CD4-positive, alpha-beta T cell treated with Interleukin-10 for 1 hour (primary cell): ENCODE measurements at places on chromosomes 7 and 10.

DNA sequence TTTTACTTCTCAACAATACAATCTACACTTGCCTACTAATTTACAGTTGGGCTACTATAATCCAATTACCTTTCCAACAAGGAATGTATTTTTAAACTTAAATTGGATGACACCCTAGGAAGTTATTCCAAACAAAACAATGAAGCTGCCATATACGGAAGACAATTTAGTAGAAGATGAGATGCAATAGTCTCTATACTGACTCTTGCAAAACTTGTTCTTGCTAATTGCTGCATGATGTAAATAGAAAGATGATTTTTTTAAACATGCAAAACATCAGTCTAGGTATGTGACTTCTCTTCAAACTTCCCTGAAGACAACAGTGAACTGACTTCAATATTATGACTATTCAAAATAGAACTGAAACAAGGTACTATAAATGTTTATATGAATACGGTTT, 17.6 kb downstream of the NT5C3A start:
- DNase-seq = no peak

DNA sequence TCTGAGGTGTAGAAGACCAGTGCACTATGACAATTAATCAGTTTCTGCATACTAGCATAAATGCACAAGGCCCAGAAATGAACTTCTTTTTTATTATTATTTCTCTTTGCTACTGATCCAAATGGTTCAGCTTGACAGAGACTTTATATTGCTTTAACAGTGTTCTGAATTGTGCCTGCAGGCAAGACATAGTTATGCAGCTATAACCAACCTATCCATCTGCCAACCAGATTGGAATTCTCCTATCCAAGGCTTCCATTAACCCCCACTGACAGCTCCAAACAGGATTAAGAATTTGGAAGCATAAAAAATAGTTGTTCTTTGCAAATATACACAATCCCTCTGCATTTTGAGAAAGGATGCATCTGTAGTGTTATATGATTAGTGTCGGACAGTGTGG, 98.2 kb downstream of the BTRC start:
- no peak for DNase-seq

DNA sequence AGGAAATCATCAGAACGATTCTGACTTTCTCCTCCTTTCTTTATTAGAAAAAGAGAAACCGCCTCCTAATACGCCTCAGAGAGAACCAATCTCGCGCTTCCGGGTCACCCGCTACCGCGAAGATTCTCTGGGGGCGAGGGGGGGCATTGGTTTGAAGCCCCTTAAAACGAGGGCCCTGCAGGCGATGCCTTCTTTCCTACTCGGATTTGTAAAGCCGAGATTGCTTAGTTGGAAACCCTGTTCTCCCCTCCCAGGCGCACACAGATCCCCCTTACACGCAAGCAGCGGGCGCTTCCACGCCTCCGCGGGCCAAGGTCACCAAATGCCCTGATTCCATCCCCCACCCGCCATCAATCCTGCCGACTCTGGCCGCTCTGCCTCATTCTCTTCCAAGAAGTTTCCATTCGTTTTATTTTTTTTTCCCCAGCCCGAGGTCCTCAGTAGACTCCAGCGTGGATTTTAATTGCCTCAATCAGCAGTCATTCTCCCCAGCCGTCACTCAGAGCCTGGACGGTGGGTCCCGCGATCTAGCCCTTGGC, 1.1 kb upstream of the GAD2 start:
- no peak for DNase-seq

DNA sequence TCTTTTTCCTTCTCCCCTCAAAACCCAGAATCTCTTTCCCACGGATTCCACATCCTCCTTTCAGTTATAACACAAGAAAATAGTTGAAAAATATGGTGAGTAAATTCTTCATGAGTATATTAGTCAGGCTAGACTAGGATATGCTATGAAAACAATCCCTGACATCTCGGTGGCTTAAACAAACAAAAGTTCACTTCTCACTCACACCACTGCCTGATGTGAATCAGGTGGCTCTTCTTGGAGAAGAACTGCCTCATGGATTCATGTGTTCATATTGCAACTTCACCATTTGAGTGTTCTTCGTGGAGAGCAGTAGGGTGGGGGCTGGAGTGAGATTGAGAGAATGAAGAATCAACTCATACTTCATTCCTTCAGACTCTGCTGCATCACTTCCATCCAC, 204.1 kb downstream of the PHF14 start:
- no peak for DNase-seq

GRCh38 chr10:123974406-123974805, 82.8 kb upstream of the CPXM2 start:
- DNase-seq = no peak

- no peak for DNase-seq
Observed at GRCh38 chr10:85789982-85790789, 576.4 kb downstream of the GRID1 start.

GRCh38 chr7:73443548-73444255, 10.1 kb downstream of the FZD9 start:
- no peak for DNase-seq

GRCh38 chr10:43844221-43844620, 195.5 kb upstream of the ZNF32 start:
- no peak for DNase-seq

DNA sequence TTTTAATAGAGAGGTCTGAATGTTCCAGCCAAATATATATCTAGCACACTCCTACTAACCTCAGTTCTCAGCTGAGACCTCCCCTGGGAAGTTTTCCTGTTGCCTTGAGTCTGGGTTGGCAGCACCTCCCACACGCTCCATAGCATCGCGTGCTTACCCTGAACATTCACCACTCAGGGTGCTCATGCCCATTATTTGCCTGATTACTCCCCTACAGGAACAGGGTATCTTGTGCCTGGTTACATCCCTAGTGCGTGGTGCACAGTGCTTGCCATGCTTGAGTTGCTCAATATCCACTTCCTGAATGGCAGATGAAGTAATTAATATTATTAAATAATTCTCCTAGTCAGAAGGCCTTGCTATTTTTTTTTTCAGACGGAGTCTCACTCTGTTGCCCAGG, 269.9 kb upstream of the IMMP2L start:
- DNase-seq = no peak

- no peak for DNase-seq
Observed at GRCh38 chr7:84251277-84251781, 56.7 kb upstream of the SEMA3A start.

DNA sequence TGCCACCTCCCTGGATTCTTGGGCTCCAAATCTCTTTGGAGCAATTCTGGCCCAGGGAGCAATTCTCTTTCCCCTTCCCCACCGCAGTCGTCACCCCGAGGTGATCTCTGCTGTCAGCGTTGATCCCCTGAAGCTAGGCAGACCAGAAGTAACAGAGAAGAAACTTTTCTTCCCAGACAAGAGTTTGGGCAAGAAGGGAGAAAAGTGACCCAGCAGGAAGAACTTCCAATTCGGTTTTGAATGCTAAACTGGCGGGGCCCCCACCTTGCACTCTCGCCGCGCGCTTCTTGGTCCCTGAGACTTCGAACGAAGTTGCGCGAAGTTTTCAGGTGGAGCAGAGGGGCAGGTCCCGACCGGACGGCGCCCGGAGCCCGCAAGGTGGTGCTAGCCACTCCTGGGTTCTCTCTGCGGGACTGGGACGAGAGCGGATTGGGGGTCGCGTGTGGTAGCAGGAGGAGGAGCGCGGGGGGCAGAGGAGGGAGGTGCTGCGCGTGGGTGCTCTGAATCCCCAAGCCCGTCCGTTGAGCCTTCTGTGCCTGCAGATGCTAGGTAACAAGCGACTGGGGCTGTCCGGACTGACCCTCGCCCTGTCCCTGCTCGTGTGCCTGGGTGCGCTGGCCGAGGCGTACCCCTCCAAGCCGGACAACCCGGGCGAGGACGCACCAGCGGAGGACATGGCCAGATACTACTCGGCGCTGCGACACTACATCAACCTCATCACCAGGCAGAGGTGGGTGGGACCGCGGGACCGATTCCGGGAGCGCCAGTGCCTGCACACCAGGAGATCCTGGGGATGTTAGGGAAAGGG, 913 bp downstream of the NPY start:
- DNase-seq = no peak

DNA sequence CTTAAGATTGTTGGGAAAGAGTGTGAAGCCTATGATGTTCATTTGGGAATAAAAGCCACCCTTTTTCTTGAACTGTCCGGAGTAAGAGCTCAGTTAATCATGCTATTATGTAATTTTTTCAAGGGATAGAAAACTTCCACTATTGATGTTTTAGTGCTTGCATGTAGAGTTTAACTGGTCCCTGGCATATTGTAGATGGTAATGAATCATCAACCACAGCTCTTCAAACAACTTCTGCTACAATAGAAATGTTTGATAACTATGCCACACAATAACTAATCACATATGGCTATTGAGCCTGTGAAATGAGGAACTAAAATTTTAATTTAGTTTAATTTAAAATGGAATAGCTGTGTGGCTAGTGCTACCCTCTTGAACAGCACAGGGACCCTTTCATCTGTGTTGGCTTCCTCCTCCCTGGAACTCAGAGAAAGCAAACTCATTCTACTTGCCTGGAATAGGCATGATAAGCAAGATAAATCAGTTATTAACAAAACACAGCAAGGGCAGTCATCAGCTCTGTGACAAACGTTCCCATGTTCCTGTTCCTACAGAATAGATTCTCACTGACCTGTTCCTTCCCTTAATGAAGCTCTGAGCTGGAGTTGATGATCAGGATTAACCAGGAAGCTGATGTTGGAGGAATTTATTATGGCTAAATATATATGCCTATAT, 4.9 kb upstream of the SRI start:
- no peak for DNase-seq

DNA sequence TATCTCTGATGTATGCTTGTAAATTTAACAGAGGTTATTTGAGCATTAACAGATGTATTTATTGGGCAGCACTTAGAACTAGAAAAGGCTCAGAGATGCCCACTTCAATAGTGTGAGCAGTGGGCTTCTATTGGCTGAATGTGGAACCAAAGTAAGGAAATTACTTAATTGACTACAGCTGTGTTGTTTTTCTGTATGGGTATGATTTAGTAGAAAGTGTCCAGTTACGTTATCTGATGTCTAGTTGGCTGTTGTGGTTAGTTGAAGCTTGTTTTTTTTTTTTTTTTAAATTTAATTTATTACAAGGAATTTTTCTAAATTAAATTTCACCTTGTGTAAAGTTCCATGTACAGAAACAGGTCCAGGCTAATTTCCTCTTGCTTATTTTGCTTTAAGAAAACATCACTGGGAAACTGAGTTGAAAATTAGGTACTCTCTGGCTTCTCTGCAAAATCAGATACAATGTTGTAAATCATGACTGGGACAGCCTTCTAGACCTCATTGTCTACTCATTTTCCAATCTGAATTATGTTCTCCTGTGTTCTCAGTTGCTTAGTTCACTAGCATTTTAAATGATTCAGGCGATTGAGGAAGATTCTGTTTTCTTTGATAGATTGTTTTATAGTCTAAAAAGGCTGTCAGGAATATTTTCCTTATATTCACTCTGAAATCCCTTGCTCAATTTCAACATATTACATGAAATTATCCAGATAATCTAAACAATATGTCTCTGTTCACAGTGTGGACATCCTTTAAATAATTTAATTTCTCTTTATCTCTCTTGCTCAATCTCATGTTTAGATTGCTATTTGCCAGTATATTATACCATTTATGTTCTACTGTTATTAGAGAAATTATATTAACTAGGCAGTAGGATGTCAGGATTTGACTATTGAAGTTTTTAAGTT, 53.0 kb downstream of the PHF14 start:
- DNase-seq = no peak

GRCh38 chr10:124238367-124238766, 145.0 kb upstream of the CHST15 start:
- no peak for DNase-seq

- no peak for DNase-seq
Observed at GRCh38 chr10:131842351-131843088, 58.3 kb upstream of the PPP2R2D start.

DNA sequence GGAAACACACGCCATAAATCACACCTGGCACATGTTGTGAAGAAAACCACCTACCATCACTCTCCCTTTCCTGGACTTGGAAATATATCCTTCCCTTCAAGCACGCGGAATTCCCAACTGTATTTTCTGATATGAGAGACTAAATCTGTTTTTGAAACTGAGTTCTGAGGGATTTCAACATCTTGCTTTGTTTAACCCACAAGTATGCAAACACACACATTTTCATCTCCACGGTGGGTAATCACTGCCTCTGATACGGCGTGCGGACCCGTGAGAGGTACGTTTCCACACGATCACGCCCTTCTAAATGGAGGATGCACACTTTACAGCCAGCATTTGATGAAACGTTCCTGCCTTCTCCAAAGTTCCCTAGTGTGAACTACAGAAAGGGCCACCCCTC, 83.4 kb downstream of the ZRANB1 start:
- no peak for DNase-seq
